ENCODE measurements at places on chromosomes 2 and 18.
A peak's percentile ranks its signal among the peaks of the same experiment; 100 is the strongest.

DNA sequence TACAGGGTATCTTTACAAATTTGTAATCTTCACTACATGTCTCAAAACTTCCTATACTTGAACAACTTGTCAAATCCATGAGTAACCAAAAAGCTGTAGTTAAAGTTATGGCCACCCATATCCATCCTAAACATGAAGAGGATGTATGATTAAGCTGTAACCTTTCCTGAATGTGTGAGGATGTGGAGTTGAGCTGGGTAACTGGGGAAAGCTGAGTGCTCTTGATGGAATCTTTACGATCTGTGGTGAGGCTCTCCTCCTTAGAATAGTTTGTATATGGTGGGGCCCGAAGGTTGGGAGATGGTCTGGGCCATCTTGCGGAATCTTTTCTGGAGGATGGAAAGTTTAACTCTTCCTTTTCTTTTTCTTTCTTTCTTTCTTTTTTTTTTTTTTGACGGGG lies 29.4 kb downstream of the DPP4 start:
- no peak for DNase-seq

DNA sequence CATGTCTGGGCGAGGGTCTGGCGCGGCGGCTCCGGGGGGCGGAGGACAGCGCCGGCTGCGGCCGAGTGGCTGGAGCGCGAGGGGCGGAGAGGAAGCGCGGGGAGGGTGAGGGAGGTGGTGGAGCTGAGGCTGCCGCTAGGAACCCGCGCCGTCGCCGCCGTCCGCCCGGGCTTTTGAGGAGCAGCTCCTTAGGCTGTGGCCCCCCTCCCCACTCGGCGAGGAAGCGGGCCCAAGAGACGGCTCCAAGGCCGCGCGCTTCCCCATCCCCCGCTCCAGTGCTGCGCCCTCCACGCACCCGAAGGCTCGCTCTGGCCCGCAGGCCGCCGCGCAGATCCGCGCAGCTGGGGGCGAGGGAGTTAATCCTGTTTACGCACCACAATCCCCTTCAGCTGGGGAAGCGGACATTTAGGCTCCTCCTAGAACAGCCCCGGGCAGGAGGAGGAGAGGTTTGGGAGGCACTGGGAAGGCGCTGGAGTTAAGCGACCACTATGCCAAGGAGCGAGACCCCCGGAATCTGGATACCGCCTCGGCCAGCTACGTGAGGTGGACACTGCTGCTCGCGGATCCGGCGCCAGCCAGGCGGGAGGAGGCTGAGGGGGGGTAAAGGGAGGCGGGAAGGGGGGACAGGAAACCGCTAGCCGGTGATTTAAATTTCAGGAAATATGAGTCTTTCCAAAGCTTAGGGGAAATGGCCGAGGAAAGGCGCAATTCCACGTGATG lies at the start of gene CNRIP1:
Gene CNRIP1 (minus strand): TSS at position 552 of the 720 bp plus-strand sequence. CDS start 549 bp downstream, at position 3.
- DNase-seq = peak; percentile 15

- no peak for DNase-seq
Observed at GRCh38 chr2:8027387-8027786, 654.5 kb upstream of the ID2 start.

DNA sequence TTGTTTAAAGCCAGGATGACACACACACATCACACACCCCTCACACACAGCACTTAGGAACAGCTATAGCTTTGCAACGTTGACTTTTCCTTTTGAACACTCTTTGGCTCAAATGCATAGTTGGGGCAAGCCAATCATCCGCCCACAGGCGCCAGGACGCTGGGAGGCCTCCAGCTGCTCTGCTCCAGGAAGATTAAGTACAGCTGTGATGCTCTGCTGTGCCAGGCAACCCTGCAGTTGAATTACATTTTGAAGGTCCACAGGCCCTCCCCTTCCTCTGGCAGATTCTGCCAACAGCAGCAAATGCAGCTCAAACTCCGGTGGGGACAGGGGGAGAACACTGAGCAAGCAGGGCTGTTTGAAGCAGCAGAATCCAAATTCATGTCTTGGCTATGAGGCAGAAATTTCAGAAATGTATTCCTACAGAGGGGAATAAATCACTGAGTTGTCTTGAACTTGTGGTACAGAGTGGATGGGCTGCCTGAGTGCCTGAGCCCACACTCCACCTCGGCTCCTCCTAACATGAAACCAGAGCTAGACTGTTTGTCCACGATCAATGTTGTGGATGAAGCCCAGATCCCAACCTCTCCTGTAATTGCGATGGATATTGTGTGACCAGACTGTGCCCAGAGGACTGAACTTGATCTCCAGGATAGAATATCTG lies 86.5 kb upstream of the PPP1CB start:
- DNase-seq = no peak

Measured in Kasumi-1 (cell line).